ENCODE measurements at places on chromosomes 16 and 17. TPM values are rescaled to one million over a fixed set of nuclear protein-coding genes. Genes with fewer than 3 reads are reported as not detected.

The OR2C1 gene
- total RNA-seq: not detected

The CX3CL1 gene
- total RNA-seq: 5.5 TPM

DNA sequence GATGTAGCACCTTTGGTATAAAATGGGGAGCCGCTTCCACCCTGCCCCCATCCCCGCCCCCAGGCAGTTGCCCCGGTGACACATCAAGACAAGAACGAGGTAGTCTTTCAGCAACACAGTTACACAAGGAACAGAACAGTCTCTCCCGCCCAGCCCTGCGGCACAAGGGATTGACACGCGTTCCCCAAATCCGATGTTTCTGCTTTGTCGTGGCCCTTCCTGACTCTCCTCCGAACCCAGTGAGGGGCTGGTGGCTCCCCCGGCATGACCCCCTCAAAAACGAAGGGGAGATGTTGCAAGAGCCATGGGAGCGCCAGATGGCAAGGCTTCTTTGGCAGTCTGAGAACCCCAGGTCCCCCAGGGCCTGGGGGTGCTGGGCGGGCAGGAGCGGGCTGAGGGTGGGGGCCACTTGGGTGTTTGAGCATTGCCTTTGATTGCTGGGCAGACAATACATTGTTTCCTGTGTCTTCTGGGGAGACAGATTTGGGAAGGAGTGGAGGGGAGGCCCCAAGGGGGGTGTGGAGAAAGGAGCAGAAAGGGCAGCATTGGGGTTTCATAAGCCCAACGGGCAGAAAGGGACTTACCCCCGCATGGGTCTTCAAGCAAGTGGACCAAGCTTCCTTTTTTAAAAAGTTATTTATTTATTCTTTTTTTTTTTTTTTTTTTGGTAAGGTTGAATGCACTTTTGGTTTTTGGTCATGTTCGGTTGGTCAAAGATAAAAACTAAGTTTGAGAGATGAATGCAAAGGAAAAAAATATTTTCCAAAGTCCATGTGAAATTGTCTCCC, 16.6 kb downstream of the COL1A1 start:
- DNase-seq: no peak
- H3K4me3 ChIP-seq: no peak overlapping the region
- no peaks in the 10 kb centered on the region for H3K27me3 ChIP-seq
- H3K36me3 ChIP-seq: no peaks in the 10 kb centered on the region
- peaks cover 45% of the 10 kb centered on the region for H3K4me1 ChIP-seq

DNA sequence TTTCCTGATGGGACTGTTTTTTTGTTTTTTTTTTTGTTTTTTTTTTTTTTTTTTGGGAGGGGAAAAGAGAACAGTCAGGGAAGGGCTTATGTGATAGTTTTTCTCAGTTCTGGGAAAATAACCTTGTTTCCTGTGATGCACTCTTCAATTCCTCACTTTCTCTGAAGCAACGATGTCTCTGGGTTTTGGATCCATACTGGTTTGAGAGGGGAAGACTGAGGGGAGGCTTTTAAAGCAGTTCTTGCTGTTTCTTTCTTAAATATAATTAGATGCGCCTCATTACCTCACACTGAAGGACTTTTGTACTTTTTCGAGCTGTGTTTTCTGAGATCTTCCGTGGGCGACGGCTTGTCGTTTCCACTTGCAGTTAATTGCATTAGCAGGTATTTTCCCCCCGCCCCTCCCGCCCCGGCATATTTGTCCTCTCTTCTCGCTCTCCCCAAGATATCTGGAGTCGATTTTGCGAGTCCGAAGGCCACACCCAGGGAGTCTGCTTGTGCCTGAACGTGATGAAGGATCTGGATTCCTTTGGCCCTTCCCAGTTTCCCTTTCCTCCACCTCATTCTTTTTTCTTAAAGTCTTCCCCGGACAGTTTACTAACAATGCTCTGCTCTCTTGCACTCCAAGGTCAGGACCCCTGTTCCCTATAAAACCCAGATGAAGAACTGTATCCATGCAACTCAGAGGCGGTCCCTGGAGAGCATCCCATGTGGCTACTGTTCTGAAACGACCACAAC, 125.2 kb upstream of the ZFHX3 start:
- H3K27ac ChIP-seq: no peak overlapping the region
- H3K36me3 ChIP-seq: no peaks in the 10 kb centered on the region
- no peak overlapping the region for H3K4me3 ChIP-seq
- no peak for DNase-seq

DNA sequence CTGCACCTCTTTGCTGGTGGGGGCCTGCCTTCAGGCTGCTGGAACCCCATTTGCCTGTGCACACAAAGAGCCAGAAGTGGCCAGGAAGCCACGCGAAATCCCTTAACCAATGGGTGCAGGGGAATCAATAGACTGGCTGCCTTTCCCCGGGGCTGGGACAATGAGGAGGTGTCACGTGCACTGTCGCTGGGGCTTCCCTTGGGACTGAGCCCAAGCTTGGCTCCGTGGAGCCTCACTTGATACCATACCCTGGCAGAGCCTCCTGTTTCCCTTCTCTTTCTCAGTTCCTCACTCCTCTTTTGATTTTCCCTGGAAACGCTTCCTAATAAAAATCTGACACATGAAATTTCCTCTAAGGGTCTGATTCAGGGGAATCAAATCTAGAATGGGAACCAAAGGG, 38.8 kb upstream of the C16orf82 start:
- no peak overlapping the region for H3K4me3 ChIP-seq
- H3K36me3 ChIP-seq: no peaks in the 10 kb centered on the region
- DNase-seq: no peak
- no peaks in the 10 kb centered on the region for H3K4me1 ChIP-seq

The TBC1D16 gene
- total RNA-seq: 6.4 TPM

DNA sequence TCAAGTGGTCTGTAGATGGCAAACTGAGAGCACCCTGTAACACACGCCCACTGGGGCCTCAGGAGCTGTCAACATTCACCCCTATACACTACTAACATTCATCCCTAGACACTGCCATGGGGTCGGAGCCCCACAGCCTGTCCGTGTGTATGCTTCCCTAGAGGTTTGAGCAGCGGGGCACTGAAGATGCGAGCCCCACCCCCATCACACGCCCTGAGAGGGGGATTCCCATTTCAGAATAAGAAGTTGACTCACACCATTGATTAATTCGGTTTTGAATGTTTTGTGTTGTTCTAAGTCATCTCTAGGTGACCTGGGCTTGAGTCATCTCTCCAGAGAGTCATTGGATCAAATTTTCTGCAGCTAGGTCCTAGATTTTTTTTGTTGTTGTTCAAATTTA, 37.3 kb upstream of the MMD start:
- no peaks in the 10 kb centered on the region for H3K36me3 ChIP-seq
- no peak overlapping the region for H3K27ac ChIP-seq
- peaks cover 12% of the 10 kb centered on the region for H3K4me1 ChIP-seq

GRCh38 chr17:17076066-17076465, 33.8 kb downstream of the MPRIP start:
- peak overlapping the region; percentile 58 for H3K27ac ChIP-seq
- no peak for DNase-seq
- peaks cover 30% of the 10 kb centered on the region for H3K4me1 ChIP-seq
- H3K36me3 ChIP-seq: peaks cover 6% of the 10 kb centered on the region

GRCh38 chr17:29070781-29071180, 27.8 kb downstream of the PIPOX start:
- H3K27me3 ChIP-seq: no peaks in the 10 kb centered on the region
- no peak overlapping the region for H3K27ac ChIP-seq
- H3K4me3 ChIP-seq: no peak overlapping the region
- H3K36me3 ChIP-seq: no peaks in the 10 kb centered on the region

DNA sequence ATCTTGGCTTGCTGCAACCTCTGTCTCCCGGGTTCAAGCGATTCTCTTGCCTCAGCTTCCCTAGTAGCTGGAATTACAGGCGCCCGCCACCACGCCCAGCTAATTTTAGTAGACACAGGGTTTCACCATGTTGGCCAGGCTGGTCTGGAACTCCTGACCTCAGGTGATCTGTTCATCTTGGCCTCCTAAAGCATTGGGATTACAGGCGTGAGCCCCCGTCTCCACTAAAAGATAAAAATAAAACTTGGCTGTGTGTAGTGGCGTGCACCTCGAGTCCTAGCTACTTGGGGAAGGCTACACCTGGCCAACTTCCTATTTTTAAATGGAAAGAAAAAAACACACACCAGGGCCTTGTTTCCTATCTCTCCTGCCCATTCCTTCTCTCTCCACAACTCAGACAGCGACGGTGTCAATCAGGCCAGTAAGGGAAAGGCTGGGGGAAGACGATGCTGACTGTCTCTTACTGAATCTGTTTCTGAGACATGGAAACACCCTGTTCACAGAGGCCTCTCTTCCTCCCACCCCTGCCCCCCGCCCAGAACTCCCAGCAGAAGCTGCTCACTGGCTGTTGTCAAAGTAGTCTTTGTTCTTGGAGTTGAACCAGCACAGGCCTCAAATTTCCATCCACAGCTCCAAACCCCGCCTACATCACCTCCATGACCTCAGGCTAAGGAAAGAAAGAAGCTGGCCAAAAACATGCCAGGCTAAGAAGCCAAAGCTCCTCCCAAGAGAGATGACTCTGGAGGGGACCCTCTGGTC, 96.6 kb downstream of the NXN start:
- no peaks in the 10 kb centered on the region for H3K27me3 ChIP-seq
- H3K4me1 ChIP-seq: peaks cover 88% of the 10 kb centered on the region
- peak overlapping the region; percentile 37 for H3K27ac ChIP-seq

DNA sequence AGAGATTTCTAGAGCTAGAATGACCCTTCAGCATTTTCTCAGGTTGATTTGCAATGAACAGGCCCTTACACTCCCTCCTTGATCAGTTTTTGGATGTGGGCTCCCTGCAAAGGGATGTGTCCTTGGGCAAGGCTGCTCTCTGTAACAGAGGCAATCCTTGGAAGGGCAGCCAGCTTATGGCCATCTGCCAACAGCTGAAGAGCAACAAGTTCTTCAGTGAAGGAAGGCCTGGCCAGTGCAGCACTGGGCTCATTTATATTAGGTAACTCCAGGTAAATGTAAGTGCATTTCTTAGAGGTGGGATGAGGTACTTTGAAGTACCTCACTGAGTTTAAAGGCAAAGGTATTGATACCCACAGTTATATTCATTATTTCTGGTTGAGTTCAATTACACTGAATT, 114.3 kb upstream of the KCNJ16 start:
- H3K27ac ChIP-seq: no peak overlapping the region
- no peak for DNase-seq
- H3K4me3 ChIP-seq: no peak overlapping the region
- no peaks in the 10 kb centered on the region for H3K27me3 ChIP-seq
- H3K36me3 ChIP-seq: no peaks in the 10 kb centered on the region

DNA sequence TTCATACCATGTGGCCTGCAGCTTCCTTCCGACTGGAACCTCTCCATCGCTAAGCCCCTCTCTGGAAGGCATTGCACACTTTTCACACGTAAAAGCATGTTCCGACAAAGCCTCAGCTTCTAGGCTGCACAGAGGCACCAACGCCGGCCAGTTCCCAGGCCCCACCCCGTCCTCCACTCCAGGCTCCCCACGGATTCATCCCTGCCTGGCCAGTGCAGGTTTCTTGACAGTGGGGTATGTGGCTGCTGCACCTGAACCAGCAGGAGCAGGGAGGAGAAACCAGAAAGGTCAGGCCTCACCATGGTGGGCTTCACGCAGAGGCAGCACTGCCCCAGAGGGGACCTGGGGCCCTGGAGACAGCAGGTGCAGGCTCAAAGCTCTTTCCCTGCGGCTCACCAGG, 14.2 kb downstream of the TIMM22 start:
- H3K36me3 ChIP-seq: peaks cover 97% of the 10 kb centered on the region
- no peak for DNase-seq
- H3K27me3 ChIP-seq: no peaks in the 10 kb centered on the region
- H3K4me1 ChIP-seq: peaks cover 12% of the 10 kb centered on the region

- H3K4me1 ChIP-seq: no peaks in the 10 kb centered on the region
- DNase-seq: no peak
- peaks cover 98% of the 10 kb centered on the region for H3K36me3 ChIP-seq
- H3K4me3 ChIP-seq: no peak overlapping the region
Observed at GRCh38 chr16:56833243-56833970, 31.6 kb upstream of the SLC12A3 start.

DNA sequence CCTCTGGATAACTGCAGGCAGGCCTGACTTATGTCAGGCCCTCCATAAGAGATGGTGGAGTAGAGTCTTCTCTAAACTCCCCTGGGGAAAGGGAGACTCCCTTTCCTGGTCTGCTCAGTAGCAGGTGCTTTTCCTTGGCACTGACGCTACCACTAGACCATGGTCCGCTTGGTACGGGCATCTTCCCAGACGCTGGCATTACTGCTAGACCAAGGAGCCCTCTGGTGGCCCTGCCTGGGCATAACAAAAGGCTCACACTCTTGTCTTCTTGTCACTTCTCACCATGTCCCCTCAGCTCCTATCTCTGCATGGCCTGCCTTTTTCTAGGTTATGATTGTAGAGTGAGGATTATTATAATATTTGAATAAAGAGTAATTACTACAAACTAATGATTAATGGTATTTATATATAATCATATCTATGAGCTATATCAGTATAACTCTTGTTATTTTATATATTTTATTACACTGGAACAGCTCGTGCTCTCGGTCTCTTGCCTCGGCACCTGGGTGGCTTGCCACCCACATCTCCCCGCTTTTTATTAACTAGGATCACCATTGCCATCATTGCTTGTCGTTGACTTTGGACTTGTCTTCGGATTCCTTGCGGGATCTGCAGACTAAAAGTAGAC, 59.8 kb upstream of the ARL4D start:
- no peak for DNase-seq
- H3K4me1 ChIP-seq: peaks cover 35% of the 10 kb centered on the region
- no peaks in the 10 kb centered on the region for H3K36me3 ChIP-seq
- H3K4me3 ChIP-seq: no peak overlapping the region
- H3K27me3 ChIP-seq: no peaks in the 10 kb centered on the region

The SLC35G6 gene
- total RNA-seq: not detected

GRCh38 chr17:30278032-30278431, 13.7 kb downstream of the BLMH start:
- peaks cover 98% of the 10 kb centered on the region for H3K36me3 ChIP-seq
- H3K27me3 ChIP-seq: no peaks in the 10 kb centered on the region
- H3K4me3 ChIP-seq: no peak overlapping the region
- H3K4me1 ChIP-seq: no peaks in the 10 kb centered on the region
- no peak overlapping the region for H3K27ac ChIP-seq
- no peak for DNase-seq

The TBC1D3G gene
- total RNA-seq: not detected

All from esophagus squamous epithelium (tissue), 5 donors.